ENCODE measurements at places on chromosomes 7 and 10. TPM values are rescaled to one million over a fixed set of nuclear protein-coding genes. Genes with fewer than 3 reads are reported as not detected.

The SHH gene
- total RNA-seq = 0.48 TPM

The KIF5B gene
- total RNA-seq = 67.0 TPM

The LIPM gene
- not detected for total RNA-seq

The HOXA7 gene
- total RNA-seq = 4.7 TPM

The GPC2 gene
- total RNA-seq = 0.84 TPM

The SLC18A3 gene
- total RNA-seq = not detected

The GDF2 gene
- total RNA-seq = not detected

The FAM20C gene
- 43.9 TPM for total RNA-seq

The CTAGE4 gene
- total RNA-seq = not detected

All from A549 treated with GW870086 at 1 μM for 4 hours (cell line).